ENCODE measurements at places on chromosomes 11 and 22. TPM values are rescaled to one million over a fixed set of nuclear protein-coding genes. Genes with fewer than 3 reads are reported as not detected.

DNA sequence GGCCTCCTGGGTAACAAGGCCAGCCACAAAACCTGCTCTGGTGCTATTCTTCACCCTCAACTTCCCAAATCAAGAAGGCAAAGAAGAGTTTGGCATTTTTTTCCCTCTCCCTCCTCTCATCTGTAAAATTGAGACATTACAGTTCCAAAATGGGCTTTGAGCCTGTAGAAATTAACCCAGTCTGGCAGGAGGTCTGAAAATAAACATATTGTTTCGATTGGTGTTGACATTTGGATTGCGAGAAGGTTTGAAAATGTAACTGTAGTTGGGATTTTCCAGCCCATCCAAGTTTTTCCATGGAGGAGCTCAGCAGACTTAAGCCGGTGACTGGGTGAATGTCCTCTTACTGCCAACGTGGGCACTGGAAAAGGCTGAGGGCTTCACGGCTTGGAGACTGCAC lies 35.0 kb upstream of the ALX4 start:
- DNase-seq = no peak

XKR3 gene
- polyA plus RNA-seq = not detected

- DNase-seq = no peak
Observed at GRCh38 chr22:38018938-38019827, 34.8 kb upstream of the SOX10 start.

OOSP2 gene
- not detected for polyA plus RNA-seq

NLRX1 gene
- polyA plus RNA-seq = 10.7 TPM

SLC5A4 gene
- polyA plus RNA-seq = 1.8 TPM

DNA sequence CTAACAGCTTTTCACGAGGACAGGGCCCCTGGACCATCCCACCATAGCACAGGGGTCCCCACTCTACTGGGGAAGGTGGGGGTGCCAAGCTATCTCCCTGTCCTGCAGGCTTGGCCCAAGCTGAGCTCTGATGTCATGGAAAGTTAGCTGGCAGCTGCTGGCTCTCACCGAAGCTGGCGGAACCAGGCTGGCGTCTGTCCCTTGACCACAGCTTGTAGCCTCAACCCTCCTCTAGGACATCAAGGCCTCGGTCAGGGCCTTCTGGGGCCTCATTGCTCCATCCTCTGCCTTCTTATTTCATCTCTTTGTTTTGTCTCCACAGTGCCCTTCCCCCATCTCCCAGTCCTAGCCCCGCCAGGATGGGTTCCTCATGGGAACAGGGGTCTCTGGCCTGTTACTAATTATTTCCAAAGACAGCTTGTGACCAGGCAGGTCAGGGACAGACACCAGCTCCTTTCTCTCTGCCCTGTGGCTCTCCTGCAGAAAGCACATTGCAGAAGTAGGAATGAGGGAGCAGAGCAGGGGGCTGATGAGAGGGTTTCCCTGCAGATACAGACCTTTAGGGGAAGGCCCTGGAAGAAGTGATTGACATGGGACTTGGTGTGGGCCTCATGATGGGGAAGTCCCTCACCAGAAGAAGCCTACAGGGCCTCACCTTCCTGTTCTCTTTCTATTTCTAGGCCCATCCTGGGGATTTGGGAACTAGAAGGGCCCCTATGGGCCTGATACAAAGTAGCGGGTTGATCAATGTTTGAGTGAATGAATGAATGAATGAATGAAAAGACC lies 97.5 kb upstream of the ALX4 start:
- DNase-seq = no peak

- no peak for DNase-seq
Observed at GRCh38 chr11:63534895-63535461, 1.6 kb upstream of the PLAAT4 start.

DNA sequence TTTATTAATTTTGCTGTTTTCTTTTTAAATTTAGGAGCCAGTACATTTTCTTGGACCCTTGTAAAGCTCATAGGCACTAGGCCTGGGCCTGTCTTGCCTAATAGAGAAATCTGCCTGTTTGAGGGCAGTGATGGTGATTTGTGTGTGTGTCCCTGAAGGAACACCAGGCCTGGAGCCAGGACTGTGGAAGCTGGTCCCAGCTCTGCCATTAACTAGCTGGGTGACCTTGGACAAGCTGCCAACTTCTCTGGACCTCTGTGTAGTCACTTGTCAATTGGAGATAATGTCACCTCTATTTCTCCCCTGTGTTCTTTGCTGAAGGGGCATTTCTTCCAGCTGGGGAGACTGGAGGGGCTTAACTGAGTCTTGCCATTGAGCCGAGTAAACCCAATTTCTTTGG lies 16.0 kb upstream of the FTH1 start:
- DNase-seq = no peak

DNA sequence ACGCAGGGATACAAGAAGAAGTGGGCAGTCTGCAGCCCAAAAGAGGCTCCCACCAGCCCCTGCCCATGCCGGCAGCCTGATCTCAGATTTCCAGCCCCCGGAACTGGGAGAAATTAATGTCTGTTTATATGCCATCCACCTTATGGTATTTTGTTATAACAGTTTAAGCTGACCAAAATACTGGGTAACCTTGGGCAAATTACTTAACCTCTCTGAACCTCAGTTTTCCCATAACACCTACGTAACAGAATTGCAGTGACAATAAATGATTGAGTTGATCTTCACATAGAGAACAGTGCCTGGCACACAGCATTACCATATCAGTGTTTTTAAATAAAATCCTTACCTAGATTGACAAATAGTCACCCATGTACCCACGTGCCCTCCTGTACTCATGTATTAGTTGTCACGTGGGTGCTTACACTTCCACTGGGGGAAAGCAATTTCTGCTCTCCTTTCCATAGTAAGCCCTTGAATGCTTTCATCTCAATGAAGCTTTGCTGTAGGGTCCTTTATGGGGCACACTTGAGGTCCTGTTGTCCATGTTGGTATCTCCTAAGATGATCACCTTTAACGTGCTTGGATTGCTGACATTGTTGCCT lies 54.2 kb upstream of the PHF21A start:
- no peak for DNase-seq

- no peak for DNase-seq
Observed at GRCh38 chr11:73252577-73253191, 19.5 kb upstream of the P2RY6 start.

GRCh38 chr11:62905927-62906531 lies 15.1 kb downstream of the CHRM1 start:
- no peak for DNase-seq

DNA sequence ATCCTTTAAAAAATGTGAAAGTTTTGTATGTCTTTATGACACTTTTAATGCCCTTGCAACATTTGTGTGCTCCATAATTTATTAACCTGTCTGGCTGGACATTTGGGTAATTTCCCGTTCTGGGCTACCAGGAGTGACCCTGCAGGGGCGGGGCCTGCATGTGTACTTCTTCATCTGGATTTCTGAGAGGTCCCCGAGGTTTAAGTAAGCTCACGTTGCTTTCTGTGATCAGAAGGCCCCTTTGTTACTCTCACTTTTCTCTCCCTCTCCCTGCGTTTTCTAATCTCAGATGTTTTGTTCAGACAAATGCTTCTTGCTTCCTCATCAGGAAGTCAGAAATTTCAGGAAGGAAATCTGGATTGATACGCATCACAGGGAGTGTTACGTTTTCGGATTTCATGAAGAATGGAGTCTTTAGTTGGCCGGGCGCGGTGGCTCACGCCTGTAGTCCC lies 78.9 kb upstream of the CRYBB3 start:
- no peak for DNase-seq

MIAT gene
- 0.27 TPM for polyA plus RNA-seq

DNA sequence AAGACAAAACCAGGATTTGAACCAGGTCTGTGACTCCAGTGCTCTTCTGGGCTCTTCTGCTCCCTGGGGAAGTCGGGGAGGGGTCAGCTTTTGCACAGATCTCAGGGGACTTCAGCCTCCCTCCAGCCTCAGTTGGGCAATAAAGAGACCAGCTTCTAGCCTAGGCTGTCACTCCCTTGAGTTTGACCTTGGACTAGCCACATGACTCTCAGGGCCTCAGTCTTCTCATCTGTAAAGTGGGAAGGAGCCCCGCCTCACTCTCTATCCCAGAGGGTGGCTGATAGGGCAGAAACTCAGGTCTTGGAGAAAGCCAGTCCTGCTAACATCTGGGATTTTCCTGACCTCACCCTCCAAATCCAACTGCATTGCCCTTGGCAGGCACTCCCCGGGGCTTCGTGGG lies 38.7 kb downstream of the ELFN2 start:
- DNase-seq = no peak

DNA sequence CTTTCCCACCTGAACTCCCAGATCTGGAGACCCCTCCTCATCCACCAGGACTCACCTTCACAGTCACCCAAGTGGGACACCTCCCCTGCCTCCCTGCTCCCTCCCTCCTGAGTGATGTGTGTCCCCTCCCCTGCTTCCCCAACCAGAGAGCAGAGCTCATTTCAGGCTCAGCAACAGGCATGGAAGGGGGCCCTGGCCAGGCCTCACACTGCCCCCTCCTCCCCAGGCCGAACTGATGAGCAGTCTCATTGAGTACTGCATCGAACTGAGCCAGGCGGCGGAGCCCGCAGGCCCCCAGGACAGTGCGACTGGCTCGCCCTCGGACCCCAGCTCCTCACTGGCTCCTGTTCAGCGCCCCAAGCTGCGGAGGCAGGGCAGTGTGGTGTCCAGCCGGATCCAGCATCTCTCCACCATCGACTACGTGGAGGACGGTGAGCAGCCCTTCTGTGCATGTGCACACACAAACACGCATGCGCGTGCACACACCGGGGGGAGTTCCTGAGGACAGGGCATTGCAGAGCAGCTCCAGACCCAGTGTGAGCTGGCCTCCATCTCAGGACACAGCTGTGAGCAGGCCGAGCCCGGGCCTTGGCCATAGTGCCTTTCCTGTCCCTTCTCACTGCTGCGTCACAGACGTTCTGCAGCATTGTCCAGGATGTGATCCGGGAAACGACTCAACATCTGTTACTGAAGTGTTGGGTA lies 17.8 kb upstream of the NEAT1 start:
- no peak for DNase-seq

NEFH gene
- polyA plus RNA-seq = 8.4 TPM

VWCE gene
- 1.8 TPM for polyA plus RNA-seq

CDKN1C gene
- 125 TPM for polyA plus RNA-seq

SCGB1D2 gene
- 1.2 TPM for polyA plus RNA-seq

NLRP6 gene
- polyA plus RNA-seq = 0.62 TPM

CCDC87 gene
- polyA plus RNA-seq = 0.35 TPM

OR51A7 gene
- polyA plus RNA-seq = not detected

HBD gene
- polyA plus RNA-seq = 4.1 TPM

DNA sequence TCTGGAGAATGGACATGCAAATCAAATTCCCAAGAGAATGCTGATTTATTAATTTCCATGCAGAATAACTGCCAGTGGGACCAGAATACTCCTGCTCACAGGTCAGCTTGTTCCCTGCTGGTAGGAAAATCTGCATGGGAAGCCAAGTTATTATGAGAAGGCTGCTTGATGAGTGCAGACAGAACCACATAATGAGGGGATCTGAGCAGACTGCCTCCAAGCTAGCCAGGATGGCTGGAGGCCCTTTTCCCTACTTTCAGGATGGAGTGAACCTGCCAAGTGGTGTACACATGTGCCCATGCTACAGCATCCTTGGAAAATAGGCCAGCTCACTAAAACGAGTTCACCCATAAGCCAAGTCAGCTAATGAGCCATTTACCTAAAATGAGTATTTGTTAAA lies 55.2 kb upstream of the ZBED5 start:
- no peak for DNase-seq

FAR1 gene
- polyA plus RNA-seq = 77.1 TPM

THY1 gene
- 85.8 TPM for polyA plus RNA-seq

BTBD18 gene
- 0.33 TPM for polyA plus RNA-seq

DNA sequence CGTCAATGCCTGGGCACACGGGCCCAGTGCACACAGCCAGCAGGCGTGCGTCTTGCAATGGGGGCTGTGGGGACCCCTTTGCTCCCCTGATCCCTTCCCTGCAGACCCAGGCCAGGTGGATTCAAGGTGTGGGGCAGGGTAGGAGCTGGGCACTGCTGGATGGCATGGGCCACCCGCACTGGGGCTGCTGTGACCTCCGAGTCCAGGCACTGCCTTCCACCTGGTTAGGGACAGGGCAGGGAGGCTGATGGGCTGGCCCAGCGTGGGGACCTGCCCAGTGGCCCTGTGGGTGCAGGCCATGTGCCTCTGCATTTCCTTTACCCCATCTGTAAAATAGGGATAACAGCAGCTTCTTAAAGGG lies 22.9 kb downstream of the KCNQ1 start:
- no peak for DNase-seq

GRCh38 chr11:117972629-117973502 lies 13.3 kb upstream of the IL10RA start:
- no peak for DNase-seq

- no peak for DNase-seq
Observed at GRCh38 chr22:47189056-47189916, 426.8 kb downstream of the TBC1D22A start.

- no peak for DNase-seq
Observed at GRCh38 chr22:35335468-35335867, 35.8 kb downstream of the TOM1 start.

DNA sequence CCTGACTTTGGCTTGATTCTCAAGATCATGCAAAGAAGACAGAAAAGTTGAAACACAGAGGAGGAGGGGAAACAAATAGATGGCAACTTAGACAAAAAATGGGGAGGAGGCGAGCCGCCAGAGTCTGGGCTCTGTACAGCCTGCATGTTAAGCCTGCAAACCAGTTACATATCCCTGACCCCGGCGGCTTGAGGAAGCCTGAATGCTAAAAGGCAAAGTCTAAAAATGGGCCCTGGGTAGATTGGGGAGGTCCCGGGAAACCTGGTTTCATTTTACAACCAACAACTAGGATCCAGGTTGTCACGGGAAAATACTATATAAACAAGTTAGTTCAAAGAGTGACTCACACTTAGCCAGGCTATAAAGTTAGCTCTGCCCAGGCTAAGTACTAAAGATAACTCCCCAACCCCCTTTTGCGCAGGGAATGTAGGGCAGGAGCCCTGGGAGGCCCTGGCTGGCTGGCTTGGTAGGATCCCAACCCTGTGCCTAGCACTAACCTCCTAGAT lies 18.8 kb upstream of the ZBTB16 start:
- no peak for DNase-seq

GRCh38 chr11:130109386-130109785 lies 39.7 kb downstream of the APLP2 start:
- no peak for DNase-seq

DNA sequence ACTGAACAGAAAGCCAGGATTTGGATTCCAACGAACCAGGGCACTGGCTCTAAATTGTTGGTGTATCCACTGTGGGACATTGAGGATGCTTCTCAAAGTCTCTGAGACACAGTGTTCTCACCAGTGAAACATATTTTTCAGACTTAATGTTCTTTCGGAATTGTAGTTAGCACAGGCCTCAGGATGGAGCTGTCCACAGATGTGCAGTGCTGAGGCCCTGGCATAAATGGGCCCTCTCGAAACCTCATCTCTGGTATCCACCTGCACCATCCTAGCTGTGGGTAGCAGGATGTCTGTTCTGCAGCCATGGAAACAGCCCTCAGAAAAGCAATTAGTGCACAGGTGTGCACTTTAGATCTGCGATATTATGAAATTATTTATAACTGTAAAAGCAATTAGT lies 656.8 kb downstream of the TBC1D22A start:
- DNase-seq = peak; percentile 12
